ENCODE measurements at places on chromosomes 7 and 10.

DNA sequence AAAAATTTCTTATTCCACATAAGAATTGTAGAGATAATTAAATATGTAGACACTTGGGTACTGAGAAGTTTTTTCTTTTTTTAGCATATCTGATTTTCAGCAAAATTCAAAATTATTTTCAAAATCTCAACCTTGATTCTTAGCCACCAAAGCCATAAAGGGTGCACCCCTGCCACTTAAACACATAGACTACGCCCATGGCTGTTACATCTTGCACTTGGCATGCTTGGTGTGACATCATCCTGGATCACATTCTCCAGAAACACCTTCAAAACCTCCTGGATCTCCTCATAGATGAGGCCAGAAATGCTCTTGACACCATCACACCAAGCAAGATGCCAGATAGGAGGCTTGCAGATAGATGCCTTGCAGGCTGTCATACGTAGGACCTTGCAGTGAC, 89.1 kb upstream of the KLF14 start:
- peak; percentile 9 for DNase-seq

GRCh38 chr7:28298870-28299518, 113.3 kb upstream of the CREB5 start:
- DNase-seq = peak; percentile 50

- DNase-seq = no peak
Observed at GRCh38 chr10:119286516-119286915, 79.1 kb downstream of the GRK5 start.

GRCh38 chr10:61975391-61975932, 74.0 kb downstream of the ARID5B start:
- DNase-seq = peak; percentile 83

DNA sequence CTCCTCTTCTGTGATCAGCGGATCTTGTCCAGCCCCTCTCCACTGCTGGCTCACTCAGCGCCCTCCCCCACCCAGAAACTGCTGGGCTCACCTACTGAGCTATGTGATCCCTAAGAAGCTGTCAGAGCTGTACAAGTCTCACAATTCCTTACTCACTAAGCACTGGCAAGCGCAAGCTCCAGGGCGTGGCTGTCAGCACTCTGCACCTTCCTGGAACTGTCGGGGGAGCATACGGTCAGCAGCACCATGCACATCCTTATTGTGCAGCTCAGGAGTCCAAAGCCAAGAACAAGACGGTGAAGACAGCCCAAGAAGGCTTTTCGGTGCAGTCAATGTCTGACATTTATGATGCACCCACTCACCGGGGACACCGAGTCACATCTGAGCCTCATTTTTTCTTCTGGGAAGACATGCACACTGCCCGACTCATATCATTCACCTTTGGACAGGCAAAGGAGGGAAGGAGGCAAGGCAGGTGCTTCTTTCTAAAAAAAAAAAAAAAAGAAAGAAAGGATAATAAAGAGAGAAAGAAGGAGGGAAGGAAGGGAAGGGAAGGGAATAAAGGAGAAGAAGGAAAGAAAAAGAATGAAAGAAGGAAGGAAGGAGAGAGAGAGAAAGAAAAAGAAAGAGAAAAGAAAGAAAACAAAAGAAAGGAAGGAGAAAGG, 56.3 kb downstream of the ASB13 start:
- DNase-seq = no peak

- DNase-seq = no peak
Observed at GRCh38 chr10:17383801-17384555, 70.4 kb downstream of the ST8SIA6 start.

DNA sequence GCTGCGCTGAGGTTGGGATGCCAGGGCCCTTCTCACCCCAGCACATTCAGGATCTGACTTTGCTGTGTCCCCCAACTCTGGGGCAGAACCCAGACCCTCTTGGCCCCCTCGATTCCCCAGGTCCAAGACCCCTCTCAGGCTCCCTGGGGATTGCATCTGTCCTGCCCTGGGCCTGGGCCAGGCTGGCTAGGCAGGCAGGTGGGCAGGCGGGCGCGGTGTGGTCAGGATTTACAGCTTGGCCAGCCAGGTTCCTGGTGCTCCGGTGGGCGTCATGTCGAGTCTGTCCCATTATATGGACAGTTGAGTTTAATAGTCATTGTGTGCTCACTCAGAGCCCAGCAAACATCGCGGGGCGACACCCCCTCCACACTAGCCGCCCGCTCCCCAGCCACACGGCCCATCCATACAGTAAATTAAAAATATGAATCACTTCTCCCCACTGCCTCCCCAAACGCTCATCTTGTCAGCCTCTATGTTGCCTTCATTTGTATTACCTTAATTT, 23.5 kb downstream of the POLL start:
- DNase-seq = no peak

- DNase-seq = no peak
Observed at GRCh38 chr7:29332042-29332811, 137.7 kb downstream of the CHN2 start.

- peak; percentile 40 for DNase-seq
Observed at GRCh38 chr10:95818668-95819067, 62.7 kb downstream of the ENTPD1 start.

- peak; percentile 55 for DNase-seq
Observed at GRCh38 chr7:112453505-112454171, 3.4 kb downstream of the IFRD1 start.

GRCh38 chr10:94010886-94011285, 17.2 kb downstream of the PLCE1 start:
- no peak for DNase-seq

GRCh38 chr10:35540296-35541164, 64.6 kb upstream of the GJD4 start:
- DNase-seq = no peak

GRCh38 chr10:116857156-116857555, 7.9 kb downstream of the ENO4 start:
- no peak for DNase-seq

GRCh38 chr7:116210345-116211005, at the start of gene TES:
Gene TES, plus strand, starts transcription at chr7:116210539. Its CDS starts 169 bp downstream, at chr7:116210708.
- DNase-seq = peak; percentile 54

DNA sequence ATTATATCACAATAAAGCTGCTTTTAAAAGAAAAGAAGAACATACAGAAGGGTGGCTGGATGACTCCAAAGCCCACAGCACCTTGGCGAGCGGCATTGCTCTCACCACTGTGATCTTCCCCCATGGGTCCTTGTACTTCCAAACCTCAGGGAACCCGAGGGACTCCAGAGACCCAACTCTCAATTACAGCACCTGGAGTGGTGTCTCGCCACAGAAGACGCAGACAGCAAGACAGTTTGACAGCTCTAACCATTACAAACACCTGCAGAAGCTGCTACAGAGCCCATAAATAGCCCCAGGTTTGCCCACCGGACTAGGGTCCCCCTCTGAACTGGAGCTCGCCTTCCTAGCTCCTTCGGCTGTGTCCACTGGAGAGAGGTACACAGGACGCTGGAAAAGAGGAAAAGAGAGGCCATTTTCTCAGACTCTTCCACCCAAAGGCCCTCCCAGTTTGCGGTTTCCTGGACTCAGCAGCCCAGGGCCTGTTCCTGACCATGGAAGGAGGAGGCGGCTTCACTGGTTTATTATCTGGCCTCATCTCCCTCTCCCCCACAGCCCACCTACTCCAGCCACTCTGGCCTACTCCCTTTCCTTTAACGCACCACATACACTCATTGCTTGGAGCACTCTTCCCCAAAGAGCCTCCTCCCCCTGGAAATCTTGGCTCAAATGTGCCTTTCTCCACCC, 1.9 kb downstream of the PIK3AP1 start:
- no peak for DNase-seq

GRCh38 chr7:158239290-158239981, 348.2 kb downstream of the PTPRN2 start:
- DNase-seq = no peak

DNA sequence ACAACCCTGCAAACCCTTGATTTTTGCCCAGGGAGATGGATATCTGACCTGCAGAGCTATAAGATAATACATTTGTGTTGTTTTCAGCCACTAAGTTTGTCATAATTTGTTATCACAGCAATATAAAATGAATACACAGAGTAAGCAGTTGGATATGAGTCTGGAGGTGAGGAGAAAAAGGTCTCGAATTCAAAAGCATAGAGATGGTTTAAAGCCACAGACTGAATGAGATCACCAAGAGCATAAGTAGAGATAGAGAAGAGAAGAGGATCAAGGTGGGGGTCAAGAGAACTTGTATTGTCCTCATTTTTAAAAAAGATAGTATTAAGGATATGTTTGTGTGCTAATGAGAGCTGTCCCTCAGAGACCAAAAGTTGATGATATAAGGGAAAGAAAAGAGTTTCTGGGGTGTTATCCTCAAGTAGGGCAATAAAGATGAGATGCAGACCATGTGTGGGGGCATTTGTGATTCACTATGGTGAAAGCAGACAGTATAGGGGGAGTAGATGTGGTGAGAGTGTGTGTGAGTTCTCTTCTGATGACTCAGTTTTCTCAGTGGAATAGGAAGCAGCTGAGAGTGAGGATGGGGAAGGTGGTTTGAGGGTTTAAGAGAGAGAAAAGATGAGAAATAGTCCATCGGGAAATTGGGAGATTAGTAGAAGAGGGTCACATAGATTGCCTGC, 25.8 kb upstream of the PCGF5 start:
- DNase-seq = peak; percentile 22

- no peak for DNase-seq
Observed at GRCh38 chr10:110527731-110528171, 30.0 kb downstream of the DUSP5 start.

- DNase-seq = no peak
Observed at GRCh38 chr7:150818971-150819370, 18.4 kb downstream of the TMEM176A start.

DNA sequence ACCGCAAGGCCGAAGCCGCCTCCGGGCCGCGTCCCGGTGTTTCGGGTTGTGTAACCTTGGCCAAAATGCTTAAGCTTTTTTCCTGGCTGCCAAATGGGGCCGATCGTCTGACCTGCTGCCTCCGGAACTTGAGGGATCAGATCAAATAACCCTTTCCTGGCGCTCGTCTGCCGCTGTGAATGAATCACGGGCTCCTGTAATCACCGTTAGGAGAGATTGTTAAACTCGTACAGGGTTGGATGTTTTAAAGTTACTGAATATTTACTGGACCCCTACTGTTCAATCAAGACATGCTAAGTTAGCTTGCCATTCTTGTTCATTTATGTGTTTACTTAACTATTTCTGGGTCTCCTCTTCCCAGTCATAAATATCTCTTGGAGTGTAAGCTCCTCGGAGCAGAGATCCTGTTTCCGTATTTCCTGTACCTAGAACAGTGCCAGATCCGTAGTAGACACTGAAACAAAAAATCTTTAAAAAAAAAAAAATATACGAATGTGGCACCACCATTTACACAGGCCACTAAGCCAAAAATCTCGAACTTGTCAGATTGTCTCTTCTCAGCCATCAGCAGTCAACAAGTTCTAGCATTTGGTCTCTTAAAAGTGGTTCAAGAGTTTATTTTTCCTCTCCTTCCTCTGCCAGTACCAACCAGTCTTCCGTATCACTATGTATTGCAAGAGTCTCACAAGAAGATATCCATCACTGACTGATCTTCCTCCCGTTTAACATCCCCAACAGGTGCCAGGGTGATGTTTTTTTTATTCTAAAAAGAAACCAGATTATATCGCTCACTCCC, 650 bp upstream of the TM9SF3 start:
- peak; percentile 86 for DNase-seq

DNA sequence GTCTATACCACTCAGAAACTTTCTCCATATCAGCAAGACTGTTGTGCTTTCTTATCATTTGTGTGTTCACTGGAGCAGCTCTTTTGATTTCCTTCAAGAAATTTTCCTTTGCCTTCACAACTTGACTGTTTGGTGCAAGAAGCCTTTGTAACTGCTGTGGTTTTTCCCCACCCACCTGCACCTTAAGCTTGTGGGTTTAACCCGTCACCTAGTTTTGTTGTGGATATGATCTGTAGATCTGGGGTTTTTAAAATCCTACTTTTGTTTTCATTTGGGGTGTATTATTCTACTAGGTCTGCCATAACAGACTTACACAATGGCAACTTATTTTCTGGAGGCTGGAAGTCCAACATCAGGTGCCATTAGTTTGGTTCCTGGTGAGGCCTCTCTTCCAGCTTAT, 30.5 kb upstream of the CHST3 start:
- DNase-seq = no peak

GRCh38 chr7:925601-926000, 28.9 kb downstream of the ADAP1 start:
- DNase-seq = no peak

DNA sequence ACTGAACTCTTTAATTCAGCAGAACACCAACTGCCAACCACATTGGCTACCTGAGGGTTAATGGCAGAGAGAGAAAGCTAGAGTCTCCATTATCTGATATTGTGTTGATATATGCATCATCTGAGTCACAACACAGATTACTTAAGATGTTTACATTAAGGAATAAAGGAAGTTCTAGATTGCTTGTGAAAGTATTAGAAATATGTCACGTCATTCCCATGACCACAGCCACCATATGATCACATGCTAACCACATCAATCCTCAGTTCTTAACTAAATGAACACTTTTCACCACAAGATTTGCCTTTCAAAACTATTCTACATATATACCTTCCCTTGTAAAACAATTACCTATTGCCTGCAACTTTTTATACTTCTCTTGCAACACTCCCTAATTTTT, 337.9 kb downstream of the FGFR2 start:
- DNase-seq = no peak

DNA sequence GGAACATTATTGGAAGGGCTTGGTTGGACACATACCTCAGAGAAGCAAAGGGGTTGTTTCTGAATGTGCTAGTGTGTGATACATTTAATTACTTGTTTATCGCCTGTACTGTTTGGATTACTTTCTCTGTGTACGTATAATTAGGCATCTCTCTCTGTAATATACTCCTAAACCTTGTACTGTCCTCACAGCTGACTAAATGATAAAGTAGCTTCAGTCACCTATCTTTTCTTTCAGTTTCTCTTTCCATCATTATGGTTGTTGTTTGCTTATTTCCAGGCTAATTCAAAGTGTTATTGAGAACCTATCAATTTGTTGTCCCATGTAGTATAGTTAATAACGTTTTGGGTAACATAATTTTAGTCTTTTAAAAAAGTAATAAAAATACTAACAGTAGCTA, 34.0 kb downstream of the MXI1 start:
- no peak for DNase-seq

GRCh38 chr7:142901426-142902259, 16.1 kb upstream of the TRPV6 start:
- DNase-seq = no peak

GRCh38 chr7:47497367-47498096, 84.4 kb downstream of the TNS3 start:
- DNase-seq = no peak

GRCh38 chr10:44105696-44106095, 279.2 kb downstream of the CXCL12 start:
- peak; percentile 39 for DNase-seq

GRCh38 chr10:21831986-21832820, 171.3 kb downstream of the DNAJC1 start:
- peak; percentile 59 for DNase-seq

DNA sequence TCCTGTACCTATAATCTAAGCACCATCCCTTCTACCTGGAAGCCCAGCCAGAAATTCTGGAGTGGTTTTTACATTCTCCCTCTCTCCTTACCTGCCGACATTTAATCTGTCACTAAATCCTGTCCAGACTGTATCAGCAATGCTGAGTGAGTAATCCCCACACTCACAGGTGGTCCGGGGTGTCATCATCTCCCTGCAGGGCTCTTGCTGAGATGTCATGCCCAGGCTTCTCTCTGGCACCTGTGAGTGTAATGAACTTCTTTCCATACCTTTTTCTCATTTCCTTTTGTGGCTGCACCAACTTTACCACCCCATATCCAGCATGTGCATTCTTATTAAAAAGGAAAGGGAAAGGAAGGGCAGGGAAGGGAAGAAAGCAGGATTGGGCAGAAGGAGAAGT, 355.2 kb downstream of the CCSER2 start:
- no peak for DNase-seq

- no peak for DNase-seq
Observed at GRCh38 chr10:79441433-79441832, 4.0 kb downstream of the ZCCHC24 start.

GRCh38 chr7:139242741-139243281, 11.8 kb downstream of the UBN2 start:
- peak; percentile 71 for DNase-seq
